ENCODE measurements at places on chromosomes 7 and 10. TPM values are rescaled to one million over a fixed set of nuclear protein-coding genes. Genes with fewer than 3 reads are reported as not detected.
A peak's percentile ranks its signal among the peaks of the same experiment; 100 is the strongest.

The KCND2 gene
- 0.59 TPM for total RNA-seq

The CALHM3 gene
- total RNA-seq: not detected

The TMEM273 gene
- 33.7 TPM for total RNA-seq

The VENTX gene
- 10.5 TPM for total RNA-seq

The NAT16 gene
- total RNA-seq: not detected

The NPFFR1 gene
- total RNA-seq: 5.7 TPM

The SUN3 gene
- not detected for total RNA-seq

The CRHR2 gene
- total RNA-seq: not detected

The HPS6 gene
- 33.7 TPM for total RNA-seq

The LIPK gene
- total RNA-seq: not detected

DNA sequence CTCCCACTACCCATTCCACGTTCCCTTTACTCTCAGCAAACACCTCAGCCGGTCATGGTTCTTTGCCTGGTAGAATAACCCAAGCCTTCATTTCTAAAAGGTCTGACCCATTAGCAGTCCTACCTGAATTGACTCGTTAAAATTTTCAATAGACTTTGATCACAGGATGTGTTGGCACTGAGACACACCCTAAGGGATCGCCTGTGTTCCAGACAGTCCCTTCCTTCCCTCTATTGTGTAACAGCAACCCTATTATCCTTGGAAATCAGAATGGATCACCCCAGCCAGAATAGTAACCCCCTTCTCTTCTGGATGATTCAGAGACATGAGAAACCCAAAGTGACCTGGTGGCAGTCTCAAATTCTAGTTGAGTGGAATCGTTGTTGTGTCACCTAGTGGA lies 20.4 kb upstream of the FAM171A1 start:
- DNase-seq: no peak

DNA sequence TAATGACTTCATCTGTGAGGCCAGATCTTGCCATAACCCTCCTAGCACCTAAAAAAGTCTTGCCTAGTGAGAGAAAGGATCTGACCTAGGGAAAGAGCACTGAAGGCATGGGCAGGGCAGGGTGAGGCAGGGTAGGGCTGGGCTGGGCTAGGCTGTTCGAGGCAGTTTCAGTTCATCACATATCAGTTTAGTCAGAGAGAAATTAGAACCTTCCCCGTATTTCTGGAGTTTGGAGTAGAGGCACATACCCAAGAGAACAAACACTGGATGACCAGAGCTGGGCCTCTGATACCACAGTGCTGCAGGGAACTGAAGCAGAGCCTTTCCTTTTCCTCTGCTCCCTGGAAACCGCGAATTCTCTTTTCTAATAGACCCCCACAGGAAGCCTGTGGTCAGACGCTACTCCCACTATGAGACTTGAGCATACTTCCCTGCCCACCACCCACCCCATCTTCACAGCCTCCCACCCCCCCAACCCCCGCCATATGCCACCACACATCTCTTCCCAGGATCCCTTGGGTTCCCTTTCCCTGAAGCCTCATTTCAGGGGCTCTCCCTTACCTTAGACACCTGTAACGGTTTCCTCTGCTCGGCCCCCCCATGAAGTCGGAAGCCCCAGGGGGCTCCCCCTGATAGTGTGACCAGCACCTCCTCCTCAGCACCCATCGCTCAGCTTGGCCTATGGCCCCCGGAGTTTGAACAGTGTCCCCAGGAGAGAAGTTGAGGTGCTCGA lies 406 bp downstream of the SYNPO2L start:
- no peak for DNase-seq

DNA sequence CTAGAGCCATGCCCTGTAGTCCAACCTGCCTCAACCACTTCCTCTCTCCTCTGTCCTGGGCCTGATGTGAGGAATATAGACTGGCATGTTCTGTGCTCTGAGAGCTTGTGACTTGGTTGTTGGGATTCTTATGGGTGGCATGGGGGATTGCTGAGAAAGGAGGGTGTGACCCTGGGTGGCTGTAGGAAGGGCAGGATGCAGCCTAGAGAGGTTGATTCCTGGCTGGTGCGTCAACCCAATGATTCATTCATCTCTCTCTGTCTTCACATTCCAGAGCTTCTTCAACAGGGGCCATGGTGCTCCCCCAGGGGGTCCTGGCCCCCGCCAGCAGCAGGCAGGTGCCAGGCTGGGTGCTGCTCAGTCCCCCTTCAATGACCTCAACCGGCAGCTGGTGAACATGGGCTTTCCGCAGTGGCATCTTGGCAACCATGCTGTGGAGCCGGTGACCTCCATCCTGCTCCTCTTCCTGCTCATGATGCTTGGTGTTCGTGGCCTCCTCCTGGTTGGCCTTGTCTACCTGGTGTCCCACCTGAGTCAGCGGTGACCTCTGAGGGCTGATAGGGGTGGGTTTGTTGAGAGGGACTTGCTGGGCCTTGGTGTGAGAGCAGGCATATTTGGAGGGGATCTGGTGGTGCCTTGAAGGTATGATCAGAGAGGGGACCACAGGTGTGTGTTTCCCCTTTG lies 2.6 kb downstream of the FAM241B start:
- DNase-seq: no peak

- DNase-seq: peak; percentile 22
Measured at GRCh38 chr7:134502463-134503371, 24.6 kb upstream of the AKR1B10 start.

DNA sequence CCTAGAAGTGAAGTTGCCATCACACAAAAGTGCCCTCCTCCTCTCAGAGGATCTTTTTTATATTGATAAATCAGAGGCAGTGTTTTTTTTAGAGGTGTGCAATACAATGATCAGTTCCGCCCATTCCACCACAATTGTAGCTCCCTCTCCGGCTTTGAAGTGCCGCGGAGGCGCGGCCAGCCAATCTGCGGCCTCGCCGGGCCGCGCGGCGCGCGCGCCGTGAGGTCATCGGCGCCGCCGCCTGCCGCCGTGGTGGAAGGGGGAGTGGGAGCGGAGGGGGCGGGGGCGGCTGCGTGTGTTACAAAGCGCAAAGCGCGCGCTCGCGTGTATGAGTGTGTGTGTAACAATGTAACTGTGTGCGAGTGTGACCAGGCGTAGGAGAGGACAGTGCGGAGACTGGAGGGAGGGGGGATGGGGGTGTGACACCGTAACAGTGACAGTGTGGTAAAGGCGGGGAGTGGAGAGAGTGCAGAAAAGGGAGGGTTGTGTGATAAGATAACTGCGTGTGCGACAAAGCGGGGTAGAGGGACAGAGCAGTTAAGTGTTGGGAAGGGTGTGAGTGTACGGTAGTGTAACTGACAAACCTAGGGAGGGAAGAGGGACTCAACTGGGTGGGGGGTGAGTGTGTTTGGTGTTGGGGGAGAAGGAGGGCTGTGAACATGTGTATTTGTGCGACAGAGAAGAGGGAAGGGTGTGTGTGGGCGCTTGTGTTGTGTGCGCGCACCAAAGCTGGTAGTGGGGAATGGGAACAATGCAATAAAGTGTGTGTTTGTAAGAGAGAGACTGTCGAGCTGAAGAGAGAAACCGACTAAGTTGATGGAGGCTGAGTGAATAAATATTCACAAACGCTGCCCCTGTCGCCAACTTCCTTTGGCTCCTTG lies at the start of gene SP8:
Gene SP8, minus strand, starts transcription at position 108 of the 881 bp plus-strand sequence. Its CDS starts 88 bp downstream, at position 20.
- no peak for DNase-seq

DNA sequence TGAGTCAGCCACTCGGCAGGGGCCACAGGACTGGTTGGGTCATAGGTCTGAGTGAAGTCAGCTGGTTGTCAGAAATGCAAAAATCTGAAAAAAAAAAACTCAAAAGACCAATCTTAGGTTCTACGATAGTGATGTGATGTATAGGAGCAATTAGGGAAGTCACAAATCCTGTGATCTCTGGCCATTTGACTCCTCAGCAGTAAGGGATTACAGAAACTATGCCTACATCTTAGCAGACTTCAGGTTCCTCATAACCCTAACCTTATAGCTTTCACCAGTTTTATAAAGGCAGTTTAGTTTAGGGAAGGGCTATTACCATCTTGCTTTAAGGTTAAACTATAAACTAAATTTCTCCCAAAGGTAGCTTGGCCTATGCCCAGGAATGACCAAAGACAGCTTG lies 163.1 kb upstream of the HGF start:
- no peak for DNase-seq

- no peak for DNase-seq
Measured at GRCh38 chr10:58641095-58641531, 128.4 kb downstream of the BICC1 start.

DNA sequence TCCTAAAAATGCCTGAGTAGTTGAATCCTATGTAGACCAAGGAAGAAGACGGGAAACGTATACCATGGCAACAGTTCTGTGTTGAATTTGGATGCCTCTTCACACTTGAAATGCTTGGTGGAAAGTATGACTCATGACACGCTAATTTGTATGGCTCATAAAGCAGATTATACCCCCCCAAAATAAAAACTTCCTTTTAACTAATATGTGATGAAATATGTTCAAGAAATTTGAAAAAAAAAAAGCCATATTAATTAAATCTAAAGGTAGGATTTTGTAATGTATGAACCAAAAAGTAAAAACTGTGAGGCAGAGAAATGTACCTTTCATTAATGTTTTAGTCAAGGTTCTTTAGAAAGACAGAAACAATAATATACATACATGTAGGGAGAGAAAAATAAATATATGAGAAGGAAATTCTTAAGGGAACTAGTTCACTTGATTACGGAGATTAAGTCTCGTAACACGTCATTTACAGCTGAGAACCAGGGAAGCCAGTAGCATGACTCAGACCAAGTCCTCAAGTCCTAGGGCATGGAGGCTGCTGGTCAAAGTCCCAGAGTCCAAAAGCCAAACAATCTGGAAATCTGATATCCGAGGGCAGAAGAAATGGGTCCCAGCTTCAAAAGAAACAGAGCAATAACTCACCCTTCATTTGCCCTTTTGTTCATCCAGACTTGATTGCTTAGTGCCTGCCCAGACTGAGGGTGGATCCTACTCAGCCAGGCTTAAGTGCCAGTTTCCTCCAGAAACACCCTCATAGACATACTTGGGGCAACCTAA lies 485.1 kb downstream of the SEMA3D start:
- no peak for DNase-seq

GRCh38 chr10:7610651-7611389 lies 55.9 kb downstream of the ITIH5 start:
- no peak for DNase-seq

GRCh38 chr10:114095559-114096337 lies 52.1 kb downstream of the ADRB1 start:
- DNase-seq: no peak

GRCh38 chr10:70380350-70381135 lies 1.9 kb downstream of the LRRC20 start:
- no peak for DNase-seq

DNA sequence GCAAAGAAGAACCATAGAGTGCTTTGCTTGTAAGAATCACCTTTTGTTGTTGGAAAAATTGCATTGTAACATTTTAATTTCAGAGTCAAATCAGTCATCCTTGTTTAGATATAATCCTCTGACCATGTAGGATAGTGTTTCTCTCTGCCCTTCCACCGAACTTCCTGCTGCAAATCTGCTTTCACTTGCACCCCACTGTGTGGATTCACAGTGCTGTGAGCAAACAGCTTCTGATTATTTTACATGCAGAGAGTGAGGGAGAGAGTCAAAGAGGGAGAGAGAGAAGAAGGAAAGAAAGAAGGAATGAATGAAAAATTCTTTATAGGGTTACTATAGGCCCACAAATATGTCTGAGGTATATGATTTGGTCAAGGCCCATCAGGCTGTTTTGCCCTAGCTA lies 30.0 kb upstream of the SEM1 start:
- DNase-seq: no peak

- no peak for DNase-seq
Measured at GRCh38 chr10:12937527-12937926, 64.0 kb downstream of the CCDC3 start.

DNA sequence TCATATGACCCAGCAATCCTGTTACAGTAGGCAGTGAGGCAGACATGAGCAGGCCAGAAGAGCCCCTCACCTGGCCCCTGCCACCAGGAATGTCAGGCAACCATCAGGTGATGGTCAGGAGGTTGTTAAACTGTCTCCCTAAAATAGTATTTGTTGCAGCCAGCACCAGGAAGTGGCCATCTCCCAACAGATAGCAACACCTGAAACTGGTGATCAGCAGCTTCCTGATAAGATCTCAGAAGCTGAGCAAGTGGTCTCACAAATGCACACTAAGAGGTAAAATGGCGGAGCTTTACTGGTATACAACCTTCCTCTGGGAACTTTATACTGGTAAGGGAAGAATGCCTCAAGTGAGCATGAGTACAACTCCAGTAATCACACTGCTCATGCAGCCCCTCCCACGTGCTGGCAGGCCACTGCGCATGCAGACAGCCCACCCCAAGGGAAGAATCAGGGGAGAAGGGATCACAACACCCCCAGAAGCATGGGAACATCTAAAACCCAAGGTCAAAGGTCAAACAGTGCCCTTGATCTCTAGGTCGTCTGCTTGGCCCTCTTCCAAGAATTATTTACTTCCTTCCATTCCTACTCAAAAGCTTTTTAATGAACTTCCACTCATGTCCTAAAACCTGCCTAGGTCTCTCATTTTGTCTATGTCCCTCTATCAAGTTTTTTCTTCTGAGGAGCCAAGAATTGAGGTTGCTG lies 133.5 kb downstream of the DOCK4 start:
- no peak for DNase-seq

GRCh38 chr10:78740976-78741915 lies 327.5 kb upstream of the ZMIZ1 start:
- DNase-seq: no peak

GRCh38 chr10:78933828-78934531 lies 134.8 kb upstream of the ZMIZ1 start:
- no peak for DNase-seq

GRCh38 chr7:112015146-112015545 lies 191.1 kb downstream of the DOCK4 start:
- DNase-seq: no peak

GRCh38 chr7:64874562-64875250 lies 28.4 kb upstream of the ZNF273 start:
- DNase-seq: no peak

DNA sequence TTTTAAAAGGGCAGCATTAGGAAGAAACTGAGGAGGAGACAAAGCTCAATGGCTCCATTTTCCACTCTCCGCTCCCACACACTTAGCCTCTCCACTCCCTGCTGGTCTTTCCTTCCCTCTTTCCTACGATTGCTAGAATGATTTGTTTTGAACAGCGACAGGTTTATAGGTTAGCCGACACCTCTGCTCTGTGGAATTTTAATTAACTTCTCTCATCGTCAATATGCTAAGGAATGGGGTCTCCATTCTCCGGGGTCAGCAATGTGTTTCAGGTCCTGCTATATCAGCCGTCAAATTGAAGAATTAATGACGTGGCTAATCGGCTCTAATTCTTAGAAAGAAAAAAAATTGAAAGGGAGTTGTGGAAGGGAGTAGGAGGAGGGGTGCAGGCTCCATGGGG lies 28.9 kb downstream of the FBXW4 start:
- no peak for DNase-seq

- peak; percentile 75 for DNase-seq
Measured at GRCh38 chr7:76020031-76020714, 25.8 kb upstream of the TMEM120A start.

- DNase-seq: no peak
Measured at GRCh38 chr7:33936503-33936902, 31.2 kb downstream of the BMPER start.

Measured in tibial nerve (tissue), 4 donors.